ENCODE measurements at places on chromosomes 16 and 17.
A peak's percentile ranks its signal among the peaks of the same experiment; 100 is the strongest.

DNA sequence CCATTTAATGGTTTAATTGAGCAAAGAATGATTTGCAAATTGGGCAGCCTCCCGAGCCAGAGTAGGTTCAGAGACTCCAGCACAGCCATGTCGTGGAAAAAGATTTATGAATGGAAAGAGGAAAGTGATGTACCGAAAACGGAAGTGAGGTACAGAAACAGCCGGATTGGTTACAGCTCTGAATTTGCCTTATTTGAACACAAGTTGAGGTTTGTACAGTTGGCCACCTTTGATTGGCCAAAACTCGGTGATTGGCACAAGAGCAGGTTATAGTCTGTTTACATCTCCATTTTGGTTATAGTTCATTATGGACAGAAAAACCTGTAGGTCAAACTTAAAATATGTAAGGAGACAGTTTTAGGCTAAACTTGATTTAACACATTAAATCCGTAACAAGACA lies 44.5 kb downstream of the TENT4B start:
- DNase-seq: no peak

DNA sequence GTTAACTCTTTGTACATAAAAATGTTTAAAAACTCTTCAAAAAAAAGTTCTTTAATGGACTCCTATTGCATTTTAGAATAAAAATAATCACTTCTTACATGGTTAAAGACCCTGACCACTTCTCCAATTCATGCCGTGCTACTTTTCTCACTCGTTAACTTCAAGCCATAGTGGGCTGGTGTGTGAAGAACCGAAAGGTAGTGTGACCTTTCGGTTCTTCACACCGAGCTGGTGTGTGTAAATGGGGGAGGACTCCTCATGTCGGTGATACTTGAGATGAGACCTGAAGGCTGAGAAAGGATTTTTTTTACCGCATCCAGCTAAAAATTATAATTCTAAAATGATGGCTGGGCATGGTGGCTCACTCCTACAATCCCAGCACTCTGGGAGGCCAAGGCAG lies 22.1 kb downstream of the RFFL start:
- DNase-seq: no peak

GRCh38 chr16:72468582-72468981 lies 296.6 kb upstream of the PMFBP1 start:
- DNase-seq: no peak

DNA sequence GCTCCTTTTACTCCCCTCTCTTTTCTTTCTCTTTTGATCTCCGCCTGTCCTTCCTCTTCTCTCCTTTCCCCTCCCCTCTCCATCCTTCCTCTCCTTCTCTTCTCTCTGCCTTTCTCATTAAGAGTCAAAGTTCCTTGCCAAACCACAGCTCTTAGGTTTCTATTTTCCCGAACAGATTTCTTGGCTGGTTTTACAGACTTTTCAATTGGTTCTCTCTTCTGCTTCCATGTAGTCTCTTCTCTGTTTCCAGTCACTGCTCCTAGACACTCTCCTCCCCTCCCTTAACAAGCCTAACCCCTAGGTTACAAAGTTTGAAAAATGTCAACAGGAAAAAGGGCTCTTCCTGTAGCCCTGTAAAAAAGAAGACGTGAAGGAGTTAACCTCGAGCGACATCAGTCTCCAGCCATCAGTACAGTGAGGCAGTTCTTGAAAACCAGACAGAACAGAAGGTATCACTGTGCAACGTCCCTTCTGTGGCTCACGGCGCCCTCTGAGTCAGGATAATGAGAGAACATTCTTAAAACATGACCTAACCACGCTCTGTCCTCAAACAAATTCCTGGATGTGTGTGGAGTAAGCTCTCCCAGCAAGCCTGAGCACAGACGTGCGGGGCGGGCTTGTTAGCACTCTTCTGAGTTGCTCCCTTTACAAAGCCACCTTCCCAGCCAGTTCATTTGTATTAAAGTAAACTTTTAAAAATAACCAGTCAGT lies 11.6 kb upstream of the MARCHF10 start:
- DNase-seq: peak; percentile 45

DNA sequence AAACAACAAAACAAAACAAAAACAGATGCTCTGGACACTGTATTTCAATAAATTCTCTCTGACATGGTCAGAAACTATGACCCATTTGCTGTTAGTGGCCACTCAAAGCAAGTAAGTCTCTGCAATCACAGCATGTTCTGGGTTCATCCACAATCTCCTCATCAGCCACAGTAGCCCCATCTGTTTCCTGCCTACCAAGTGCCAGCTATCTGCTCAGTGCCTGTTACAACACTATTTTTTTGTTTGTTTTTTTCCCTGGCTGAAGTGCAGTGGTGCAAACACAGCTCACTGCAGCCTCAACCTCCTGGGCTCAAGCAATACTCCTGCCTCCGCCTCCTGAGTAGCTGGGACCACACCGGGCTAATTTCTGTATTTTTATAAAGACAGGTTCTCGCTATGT lies 137.9 kb downstream of the SOX9 start:
- no peak for DNase-seq

DNA sequence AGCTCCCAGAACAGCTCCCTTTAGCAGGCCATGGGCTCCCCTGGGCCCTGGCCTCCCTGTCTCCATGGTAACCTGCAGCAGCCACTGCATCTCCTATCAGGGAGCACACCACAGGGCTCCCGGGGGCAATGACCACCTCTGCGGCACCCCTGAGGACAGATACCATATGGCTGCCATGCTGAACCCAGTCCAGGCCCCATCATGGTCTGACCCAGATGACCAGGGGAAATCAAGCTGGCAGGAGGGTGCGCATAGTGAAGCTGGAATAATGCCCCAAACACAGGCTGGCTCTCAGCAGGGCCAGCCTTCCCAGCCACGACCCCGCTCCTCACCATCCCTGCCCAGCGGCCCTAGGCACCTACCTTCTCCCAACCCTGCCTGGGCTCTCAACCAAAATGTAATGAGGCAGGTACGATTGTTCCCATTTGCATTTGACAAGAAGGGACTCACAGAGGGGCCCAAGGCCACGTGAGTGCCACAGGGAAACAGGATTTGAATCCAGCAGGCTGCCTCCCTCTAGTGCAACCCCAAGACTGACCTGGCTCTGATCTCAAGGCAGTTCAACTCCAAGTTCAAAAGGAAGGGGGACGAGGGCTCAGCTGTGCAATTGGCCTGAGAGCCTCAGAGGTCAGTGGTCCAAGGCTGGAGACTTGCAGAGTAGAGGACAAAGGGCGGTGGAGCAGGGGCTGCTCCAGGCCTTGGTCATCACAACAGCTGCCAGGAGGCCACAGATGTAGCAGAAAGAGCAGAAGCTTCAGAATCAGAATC lies 2.4 kb downstream of the RUNDC3A start:
- no peak for DNase-seq

DNA sequence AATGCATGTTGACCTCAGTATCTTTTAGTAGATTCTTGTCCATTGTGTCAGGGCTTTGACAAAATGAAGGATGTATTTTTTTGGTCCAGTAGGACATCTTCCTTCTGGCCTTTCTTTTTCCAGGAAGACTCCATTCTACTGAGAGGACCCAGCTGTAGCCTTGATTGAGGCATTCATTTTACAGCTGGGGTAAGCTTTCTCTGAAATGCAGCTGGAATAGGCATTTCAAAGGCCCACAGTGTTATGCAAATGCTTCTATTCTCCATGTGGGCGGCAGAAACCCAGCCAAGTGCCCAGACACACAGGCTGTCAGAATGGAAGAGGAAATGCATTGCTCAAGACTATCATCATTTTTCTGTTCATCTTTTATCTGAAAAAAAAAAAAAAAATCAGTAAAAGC lies 629.0 kb upstream of the CDH8 start:
- peak; percentile 36 for DNase-seq

GRCh38 chr17:81406117-81406953 lies 11.1 kb downstream of the BAHCC1 start:
- DNase-seq: no peak

All from neuronal stem cell (in vitro differentiated cells).